ENCODE measurements at places on chromosomes 3 and 15.

DNA sequence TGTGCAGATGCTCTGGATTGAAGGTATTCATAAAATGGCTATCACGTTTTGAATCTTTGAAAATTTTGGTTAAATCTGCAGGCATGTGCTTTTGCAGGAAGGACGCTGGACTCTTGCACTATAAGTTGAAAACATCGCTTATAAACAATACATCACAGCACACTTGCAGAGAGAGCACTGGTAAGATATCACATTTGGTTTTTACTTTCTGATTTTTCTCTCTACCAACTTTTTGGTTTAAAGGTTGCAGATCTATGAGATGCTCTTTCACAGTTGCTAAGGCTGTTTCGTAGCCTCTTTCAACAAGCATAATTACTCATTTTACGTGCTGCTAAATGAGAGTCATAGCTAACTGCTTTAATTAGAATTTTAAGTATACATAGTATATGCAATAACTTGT is 724.4 kb upstream of the ARRDC4 start:
- H3K27me3 ChIP-seq = no peaks in the 10 kb centered on the region
- no peak for DNase-seq
- no peaks in the 10 kb centered on the region for H3K36me3 ChIP-seq
- H3K4me1 ChIP-seq = no peaks in the 10 kb centered on the region
- H3K27ac ChIP-seq = no peak overlapping the region

- no peak for DNase-seq
- H3K36me3 ChIP-seq = no peaks in the 10 kb centered on the region
- no peak overlapping the region for H3K4me3 ChIP-seq
- H3K4me1 ChIP-seq = peaks cover 33% of the 10 kb centered on the region
- no peak overlapping the region for H3K27ac ChIP-seq
Measured at GRCh38 chr3:187618722-187619121, 51.5 kb downstream of the SST start.

DNA sequence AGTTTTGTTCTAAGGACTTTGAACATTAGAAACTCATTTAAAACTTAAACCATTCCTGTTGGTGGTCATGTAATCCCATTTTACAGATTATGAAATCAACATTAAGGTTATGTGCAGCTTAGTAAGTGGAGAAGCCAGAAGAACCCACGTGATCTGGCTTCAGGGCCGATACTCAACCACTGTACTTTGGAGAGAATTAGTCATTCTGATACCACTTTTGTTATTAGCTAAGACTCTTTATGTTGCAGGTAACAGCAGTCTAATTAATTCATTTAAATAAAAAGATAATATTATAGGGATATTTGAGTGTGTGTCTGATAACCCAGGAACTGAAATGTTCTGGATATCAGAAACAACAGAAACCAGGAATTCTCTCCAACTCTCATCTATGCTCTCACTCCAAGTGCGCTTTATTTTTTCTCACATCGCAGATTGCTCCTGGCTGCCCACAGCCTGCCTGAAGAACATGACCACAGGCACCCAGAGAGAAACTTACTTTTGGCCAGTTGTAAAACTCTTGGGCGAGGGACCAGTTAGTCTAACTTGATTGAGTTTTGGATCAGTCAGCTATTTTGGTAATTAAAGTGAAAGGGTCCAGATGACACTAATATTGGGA is 25.2 kb downstream of the UBE2E1 start:
- no peak overlapping the region for H3K4me3 ChIP-seq
- no peak overlapping the region for H3K27ac ChIP-seq
- H3K36me3 ChIP-seq = no peaks in the 10 kb centered on the region
- no peaks in the 10 kb centered on the region for H3K27me3 ChIP-seq

DNA sequence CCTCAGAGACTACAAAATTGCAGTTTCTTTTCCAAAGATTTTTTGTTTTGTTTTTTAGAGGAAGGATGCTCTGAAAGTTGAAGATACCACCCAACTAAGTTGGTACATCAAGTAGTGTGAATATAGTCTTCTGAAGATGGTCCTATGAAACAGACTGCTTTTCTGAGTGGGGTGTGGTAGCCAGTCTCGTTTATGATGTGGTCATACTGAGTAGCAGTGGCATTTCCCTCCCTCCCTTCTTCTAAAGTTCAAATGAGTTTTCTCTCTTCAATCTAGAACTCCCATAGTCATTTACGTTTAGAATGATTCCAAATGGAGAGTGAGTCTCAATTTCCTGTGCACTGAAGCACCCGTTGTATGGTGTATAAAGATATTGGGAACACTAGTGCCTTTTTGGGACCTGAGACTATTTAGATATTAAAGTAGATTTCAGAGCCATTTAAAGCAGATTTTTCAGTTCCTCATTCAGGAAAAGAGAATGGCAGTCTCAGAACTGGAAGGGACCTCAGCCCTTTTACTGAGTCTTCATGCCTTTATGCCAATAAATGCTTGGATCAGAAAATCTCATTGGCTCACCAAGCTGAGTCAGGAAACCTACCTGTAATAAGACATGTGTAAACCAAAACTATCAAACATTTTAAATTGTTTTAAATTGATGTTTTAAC is 200.4 kb downstream of the CDIN1 start:
- no peaks in the 10 kb centered on the region for H3K36me3 ChIP-seq
- H3K4me1 ChIP-seq = no peaks in the 10 kb centered on the region
- H3K4me3 ChIP-seq = no peak overlapping the region
- DNase-seq = no peak

- no peak overlapping the region for H3K4me3 ChIP-seq
- no peaks in the 10 kb centered on the region for H3K36me3 ChIP-seq
- peaks cover 3% of the 10 kb centered on the region for H3K4me1 ChIP-seq
- no peak overlapping the region for H3K27ac ChIP-seq
- H3K27me3 ChIP-seq = no peaks in the 10 kb centered on the region
- DNase-seq = no peak
Measured at GRCh38 chr3:85264381-85264780, 305.6 kb downstream of the CADM2 start.
